ENCODE measurements at places on chromosomes 2 and 18. TPM values are rescaled to one million over a fixed set of nuclear protein-coding genes. Genes with fewer than 3 reads are reported as not detected.

- no peak for DNase-seq
Observed at GRCh38 chr2:17805717-17806363, 10.4 kb upstream of the MSGN1 start.

DNA sequence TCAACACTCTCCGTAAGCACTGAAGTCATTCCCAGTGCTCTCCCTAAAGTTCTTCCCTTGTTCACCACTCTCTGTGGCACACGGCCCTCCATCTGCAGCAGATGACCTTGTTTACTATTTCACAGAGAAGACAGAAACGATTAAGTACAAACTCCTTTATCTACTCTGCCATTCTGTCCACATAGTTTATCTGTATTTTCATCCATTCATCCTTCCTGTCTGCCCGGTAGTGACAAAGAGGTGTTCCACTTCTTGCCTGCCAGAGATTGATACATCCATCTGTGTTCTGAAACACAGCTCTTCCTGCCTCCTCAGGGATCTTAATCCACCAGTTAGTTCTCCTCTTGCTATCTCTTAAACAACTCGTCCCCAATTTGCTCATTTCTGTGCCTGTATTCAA, 77.9 kb upstream of the CD226 start:
- DNase-seq: no peak

- no peak for DNase-seq
Observed at GRCh38 chr18:66235206-66235605, 368.7 kb downstream of the CDH19 start.

Gene KCNE4
- 16.9 TPM for polyA plus RNA-seq

Gene GAL3ST2
- 0.76 TPM for polyA plus RNA-seq

DNA sequence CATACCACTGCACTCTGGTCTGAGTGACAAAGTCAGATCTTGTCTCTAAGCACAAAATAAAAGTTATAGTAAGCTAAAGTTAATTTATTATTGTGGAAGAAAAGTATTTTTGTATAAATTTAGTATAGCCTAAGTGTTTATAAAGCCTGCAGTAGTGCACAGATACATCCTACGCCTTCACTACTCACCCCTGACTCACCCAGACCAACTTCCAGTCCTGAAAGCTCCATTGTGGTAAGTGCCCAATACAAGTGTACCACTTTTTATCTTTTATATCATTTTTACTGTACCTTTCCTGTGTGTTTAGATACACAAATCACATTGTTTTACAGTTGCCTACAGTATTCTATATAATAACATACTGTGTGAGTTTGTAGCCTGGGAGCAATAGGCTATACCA, 57.5 kb downstream of the UBE2E3 start:
- no peak for DNase-seq

DNA sequence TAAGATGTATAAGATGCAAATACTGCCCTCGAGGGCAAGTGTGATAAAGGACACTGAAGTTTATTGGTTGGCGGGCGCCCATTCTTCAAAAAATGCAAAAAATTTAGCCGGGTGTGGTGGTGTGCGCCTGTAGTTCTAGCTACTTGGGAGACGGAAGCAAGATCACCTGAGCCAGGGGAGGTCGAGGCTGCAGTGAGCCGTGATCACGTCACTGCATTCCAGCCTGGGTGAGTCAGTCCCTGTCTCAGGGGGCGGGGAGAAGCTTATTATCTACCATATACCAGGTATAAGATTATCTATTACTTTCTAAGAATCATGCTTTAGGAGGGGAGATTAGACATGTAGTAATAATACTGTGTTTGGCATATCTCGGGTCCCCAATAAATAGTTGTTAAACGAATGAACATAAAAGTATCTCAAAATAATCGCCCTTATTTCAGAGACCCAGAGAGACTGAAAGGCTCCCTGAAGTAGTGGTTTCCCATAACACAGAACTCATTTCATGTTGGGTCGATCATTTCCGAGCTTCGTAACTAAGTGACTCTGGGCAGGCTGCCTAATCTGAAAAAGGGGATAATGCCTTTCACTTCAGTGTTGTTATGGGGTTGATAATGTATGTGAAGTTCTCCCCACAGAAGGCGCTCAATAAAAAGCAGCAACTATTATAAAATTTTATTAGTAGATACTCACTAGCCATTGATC, 1.2 kb upstream of the SELENOI start:
- no peak for DNase-seq

DNA sequence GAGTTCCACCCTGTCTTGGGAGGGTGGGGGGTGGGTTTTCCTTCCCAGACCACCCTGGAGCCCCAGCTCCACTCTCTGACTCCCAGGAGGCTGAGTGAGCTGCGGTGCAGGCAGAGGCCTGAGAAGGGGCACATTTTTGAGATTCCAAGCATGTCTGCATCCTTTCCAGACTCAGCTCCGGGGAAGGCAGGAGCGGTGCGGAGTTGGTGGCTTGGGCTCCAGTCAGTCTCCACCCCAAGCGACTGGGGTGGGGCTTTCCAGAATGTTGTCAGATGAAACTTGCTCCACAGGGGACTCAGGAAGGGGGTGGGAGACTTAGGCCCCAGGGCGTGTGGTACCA, 44.2 kb upstream of the HS6ST1 start:
- no peak for DNase-seq

DNA sequence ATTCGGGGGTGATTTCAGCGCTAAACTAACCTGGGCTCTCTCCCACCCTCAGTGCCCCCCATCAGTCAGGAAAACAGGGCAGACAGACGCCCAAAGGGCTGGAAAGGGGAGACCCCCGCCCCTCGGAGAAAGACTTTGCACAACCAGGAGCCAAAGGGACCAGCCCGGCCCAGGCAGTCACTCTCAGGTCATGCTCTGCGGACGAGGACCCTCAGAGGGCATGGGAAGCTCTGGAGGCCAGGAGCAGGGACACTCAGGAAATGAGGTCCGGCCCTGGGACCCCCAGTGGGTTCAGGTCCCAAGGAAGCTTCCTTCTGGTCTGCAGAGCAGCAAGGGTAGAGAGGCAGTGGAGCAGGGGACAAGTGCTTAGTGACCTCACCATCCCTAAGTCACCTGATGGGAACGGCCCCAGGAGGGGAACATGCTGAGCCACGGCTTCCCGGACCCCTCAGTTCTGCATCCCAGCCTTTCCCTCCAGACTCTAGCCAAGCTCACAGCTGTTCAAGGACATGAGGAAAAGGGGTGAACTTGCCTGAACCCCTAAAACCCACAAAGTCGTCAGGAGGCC, 88.0 kb upstream of the GPC1 start:
- DNase-seq: no peak

DNA sequence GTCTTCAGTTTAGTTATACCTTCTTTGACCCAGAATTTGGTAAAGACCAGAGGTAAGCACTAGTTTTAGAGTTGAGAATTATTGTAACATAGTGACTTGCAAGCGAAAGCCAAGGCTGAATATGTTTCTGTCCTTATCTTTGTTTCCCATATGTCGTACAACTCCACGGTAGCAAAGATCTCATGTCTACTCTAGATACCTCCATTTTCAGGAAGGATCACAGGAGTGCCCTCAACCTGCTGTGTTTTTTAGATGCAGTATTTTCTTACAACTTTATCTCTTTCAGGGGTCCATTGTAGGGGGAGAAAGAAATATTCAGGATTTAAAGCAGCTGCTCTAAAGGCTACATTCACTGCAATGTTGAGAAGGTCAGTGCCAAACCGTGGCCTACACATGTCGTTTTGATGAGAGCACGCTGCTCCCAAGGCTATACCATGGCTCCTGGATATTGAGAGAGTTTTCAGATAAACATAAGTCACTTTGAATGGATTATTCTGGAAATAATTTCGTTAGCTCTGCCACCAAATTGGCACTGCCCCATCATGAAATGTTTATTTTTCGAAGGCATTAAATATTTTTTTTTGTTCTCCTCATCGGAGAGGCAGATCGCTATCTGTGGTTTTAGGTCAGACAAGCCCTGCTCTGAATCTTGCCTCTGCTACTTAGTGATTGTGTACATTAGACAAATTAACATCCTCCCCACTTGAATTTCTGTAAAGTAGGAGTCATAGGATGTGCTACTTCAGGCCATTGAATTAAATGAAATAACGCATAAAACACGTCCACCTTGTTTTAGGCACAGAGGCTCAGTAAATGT, 2.1 kb downstream of the RHBDD1 start:
- DNase-seq: no peak

DNA sequence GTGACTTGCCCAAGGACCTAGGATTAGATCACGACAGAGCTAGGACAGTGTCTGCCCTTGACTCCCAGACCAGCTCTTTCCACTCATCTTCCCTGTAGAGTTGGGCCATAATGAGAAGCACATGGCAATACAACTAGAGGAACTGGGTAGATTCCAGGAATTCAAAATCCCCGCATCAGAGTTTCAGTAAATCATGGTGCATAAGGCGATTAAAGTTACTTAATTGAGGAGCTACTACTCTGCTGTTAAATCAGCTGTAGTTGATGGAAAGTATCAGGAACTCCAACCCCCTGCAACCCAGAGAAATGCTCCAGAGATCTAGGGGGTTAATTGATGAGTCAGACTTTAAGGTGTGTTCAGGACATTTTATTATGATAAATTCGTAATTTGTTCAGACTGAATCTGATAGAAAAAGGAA, 5.7 kb downstream of the ANTXR1 start:
- no peak for DNase-seq

- DNase-seq: no peak
Observed at GRCh38 chr2:236161531-236161930, 6.7 kb downstream of the GBX2 start.

Gene MAB21L4
- 4.8 TPM for polyA plus RNA-seq
